Hepatic stellate cell (primary cell): ENCODE measurements at places on chromosomes 2 and 18.

DNA sequence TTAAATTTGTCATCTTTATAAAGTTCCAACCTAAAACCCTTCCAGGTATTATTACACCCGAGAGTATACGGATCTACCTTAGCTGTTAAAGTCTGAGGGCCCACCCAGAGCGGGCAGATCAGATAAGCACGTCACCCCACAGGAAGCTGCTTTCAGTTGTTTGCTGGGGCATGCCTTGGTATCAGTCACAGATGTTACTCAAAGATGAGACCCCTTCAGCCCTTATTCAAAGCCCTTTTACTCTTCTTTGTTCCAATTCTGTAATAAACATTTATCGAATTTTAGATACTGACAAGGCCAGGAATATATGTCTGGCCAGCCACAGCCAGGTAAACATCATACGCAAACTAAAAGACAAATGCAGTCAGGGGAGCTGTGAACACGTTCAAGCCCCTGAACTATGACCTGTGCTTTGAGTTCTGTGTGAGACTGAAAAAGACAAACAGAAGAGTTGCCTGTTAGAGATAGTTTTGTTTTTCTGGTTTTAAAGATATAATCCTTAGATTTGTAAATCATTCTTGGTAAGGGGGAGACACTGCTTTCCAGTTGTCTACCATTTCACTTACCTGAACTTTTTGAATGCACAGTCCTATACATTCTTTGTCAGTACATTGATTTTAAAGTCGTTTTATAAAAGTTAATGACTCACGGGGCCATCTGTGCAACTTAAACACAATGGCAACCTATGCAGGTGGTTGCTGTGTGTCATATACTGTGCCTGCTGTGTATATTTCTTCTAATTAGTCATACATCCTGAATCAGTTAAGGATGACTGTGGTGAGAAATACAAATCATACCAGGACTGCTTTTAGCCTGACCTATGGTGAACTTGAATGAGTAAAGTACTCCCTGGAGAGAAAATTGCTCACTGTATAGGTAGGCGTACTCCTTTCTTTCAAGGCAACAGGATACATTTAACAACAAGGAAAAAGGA, 100.5 kb upstream of the ITPRID2 start:
- DNase-seq, result peak; percentile 42

- DNase-seq, result no peak
Observed at GRCh38 chr2:222882484-222882928, 21.7 kb downstream of the ACSL3 start.

DNA sequence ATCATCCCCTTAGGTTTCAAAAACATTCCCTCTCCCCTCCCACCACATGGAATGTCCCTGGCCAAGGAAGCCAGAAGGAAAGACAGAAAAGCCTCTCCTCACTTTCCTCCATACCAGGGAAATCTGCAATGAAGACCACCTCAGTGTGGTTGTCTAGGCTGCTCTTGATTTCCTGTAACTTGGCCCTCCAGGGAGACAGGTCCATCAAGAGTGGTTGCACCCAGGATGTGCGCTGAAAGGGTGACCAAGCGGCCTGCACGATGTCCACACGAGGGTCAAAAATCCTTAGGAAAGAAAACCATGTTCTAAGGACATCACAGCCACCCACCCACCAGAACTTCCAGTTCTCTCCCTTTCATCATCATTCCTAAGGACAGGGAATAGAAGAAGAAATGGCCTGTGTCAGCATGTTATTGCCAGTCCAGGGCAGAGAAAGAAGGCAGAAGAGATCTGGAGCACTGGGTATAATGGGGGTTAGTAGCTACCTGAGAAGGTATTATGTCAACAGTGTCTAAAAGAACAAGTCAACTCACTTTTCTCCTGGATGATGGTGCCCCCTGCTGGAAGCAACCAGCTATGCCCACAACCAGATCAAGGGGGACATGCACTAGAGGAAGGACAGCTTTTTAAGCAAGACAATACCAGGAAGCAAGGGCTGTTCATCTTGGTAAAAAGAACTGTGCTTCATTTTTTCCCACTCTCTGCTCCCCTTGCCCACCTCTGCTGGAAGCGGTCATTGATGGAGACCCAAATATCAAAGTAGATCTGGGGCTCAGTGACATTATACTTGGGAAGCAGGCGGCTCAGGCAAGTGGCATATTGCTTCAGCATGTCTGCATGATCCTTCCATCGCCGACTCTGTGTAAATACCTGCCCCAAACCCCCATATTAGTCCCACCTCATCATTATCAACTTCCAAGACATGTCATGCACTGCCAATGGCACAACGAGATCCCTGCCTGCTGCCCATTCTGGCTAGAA, 9.3 kb downstream of the GGCX start:
- DNase-seq, result peak; percentile 58

GRCh38 chr2:227906991-227907390, 35.6 kb downstream of the DAW1 start:
- DNase-seq, result no peak

DNA sequence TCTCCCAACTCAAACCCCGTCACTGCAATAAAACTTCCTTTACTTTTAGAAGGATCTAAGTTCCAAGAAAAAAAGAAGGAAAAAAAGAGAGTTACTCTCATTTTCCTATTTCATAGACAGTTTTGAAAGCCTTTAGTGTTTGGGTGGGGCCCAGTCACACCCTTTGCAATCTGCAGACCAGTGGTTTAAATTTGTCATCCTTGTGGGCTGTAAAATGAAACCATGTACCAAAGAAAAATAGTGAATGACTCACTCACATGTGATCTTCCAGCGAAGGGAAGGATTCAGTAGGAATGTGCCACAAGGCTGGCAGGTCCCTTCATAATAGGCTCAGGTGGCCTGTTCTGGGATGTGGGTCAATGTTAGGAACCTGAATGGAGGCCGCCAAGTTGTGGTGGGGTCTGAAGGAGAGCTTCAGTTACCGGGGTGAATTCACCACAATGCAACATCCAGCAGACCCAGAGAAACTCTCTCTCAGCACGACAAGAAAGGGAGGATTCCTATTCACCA, 28.3 kb downstream of the ANXA4 start:
- peak; percentile 64 for DNase-seq

DNA sequence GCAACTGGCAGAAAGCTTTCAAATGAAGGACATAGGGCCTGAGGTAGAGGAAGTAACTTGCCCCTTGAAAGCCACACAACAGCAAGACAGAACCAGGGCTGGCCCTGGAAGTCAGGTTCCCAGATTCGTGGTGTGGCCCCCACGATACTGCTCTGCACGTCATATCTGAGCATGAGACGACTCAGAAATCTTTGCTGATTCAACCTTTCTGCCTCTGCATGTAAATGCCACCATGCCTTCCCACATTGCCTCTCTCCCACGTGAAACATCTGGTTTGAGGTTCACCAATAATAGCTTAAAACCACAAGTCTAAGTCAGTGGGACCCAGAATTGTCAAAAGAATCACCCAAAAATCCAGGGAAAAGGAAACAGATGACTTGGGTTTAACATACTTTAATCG, 214.0 kb upstream of the TRIB2 start:
- DNase-seq, result no peak

DNA sequence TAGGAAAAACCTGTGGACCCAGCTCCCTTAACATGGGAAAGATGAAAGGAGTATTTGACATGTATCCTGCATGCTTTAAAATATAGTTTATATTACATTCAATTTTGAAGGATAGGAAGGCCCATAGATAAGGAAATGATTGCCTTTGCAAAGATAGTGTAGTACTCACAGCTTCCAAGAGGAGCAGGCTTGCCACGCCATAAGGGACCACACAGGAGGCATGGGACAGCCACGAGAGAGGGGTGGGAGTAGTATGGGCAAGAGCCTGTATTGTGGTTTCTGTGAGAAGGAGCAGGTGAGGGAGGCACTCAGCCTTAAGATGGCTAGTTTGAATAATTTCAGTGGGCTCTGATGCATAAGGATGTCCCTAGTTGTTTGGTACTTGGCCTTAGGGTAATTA, 740.3 kb downstream of the SATB2 start:
- no peak for DNase-seq

DNA sequence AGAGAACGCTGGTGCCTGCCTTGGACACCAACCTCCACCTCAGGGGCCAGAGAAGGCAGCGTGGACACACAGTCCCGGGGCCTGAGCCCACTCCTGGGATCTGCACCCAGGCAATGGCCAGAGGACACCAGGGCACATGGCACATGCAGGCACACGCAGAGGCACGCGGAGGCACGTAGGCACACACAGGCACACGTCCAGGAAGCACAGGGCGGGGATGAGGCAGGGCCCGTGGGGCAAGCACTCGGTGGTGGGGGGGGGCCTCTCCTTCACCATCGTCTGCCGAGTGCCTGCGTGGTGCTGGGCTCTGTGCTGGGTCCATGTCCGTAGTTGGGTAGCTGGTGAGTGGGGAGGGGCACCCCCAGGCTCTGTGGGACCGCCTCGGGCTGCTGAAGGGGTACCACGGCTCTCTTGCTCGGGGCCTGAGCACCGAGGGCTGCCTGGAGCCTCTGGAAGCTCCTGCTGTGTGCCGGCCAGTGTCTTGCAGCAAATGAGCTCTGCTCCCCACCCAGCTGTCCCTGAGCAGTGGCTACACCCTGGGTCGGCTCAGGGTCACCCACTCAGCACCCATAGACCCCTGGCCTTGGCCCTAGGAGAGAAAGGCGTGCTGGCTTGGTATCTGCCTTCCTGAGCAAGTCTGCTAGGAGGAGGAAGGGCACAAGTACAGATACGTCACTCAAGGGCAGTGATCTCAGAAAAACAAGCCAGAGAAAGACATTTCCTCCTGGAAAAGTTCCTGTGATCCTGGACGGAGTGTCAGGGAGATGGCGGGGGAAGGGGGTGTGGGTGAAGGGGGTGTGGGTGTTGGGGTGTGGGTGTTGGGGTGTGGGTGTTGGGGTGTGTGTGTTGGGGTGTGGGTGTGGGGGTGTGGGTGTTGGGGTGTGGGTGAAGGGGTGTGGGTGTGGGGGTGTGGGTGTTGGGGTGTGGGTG, 26.4 kb downstream of the RTP5 start:
- peak; percentile 49 for DNase-seq

GRCh38 chr18:73879766-73880165, 267.9 kb downstream of the FBXO15 start:
- peak; percentile 8 for DNase-seq

DNA sequence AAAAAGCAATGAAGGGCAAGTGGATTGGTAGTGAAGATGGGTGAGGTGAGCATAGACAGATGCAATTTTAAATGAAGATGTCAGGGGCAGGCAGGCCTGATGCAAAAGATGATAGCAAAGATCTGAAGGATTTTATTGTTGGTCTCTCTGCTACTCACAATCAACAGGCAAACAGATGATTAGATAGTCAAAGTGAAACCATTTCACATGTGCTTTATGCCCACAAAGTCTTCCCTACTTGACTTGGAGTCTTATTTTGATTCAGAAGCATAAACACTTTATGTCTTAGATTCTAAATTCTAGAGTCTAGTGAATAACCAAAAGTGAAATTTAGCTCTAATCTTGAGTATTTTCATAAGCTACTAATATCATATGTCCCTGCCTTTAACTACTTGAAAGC, 153.8 kb upstream of the HNRNPA3 start:
- DNase-seq, result no peak

DNA sequence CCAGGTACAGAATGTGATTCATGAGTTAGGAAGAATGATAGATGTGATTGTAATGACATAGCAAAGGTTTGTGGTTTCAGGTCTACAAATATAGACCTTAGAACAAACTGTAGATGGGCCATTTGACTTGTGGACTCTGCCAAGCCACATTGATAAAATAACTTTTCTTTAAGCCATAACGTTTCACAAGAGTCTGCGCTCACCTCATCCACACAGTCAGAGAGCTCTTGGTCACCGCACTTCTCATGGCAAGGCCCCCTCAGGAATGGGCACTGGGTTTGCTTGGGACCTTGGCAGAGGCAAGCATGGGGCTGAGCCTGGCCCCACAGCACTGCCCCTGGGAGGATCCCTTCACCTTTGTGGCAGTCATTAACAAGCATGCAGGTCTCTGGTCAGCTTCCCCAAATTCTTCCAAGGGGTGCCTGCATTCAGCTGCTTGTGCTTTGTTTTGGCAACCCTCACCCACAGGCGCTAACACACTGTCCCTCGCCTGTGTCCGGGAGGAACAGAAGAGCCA, 14.0 kb downstream of the ARMC9 start:
- DNase-seq, result no peak

DNA sequence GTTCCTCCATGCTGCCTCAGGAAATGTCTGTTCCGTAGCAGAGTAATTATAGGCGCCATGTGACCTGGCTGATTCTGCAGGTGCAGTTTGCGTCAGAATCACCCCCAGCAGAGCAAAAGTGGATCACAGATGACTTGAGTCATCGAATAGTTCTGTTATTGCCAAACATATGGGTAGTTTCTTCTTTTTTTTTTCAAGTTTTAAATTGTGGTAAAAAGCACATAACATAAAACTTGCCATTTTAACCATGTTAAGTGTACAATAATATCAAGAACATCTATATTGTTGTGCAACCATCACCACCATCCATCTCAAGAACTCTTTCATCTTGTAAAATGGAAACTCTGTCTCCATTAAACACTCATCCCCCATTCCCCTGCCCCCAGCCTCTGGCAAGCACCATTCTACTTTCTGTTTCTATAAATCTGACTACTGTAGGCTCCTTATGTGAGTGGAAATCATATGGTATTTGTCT, 177.7 kb upstream of the TWIST2 start:
- no peak for DNase-seq

DNA sequence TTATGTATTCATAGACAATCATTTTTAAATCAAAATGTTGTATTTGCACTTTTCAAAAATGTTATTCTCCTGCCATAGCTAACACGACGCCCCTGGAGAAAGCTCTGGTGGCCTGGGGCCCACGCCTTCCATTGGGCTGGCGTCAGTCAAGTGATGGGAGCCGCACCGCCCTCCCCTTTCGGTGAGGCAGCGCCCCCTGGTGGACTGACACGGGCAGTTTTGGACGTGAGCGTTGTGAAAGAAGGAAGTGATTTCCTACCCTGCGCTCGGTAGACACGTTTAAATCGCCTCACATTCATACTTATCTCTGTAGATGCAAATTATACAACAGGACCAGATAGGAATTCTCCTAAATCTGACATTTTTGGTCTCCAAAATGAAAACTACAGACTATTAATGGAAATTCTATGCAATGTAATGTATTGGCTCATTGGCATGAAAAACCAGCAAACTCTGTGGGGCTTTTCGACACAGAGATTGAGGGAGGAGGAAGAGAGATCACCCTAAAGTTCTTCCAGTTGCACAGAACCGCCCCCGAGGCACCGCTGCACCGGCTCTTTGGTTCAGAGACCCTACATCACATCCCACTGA, 326.2 kb upstream of the SOX11 start:
- peak; percentile 34 for DNase-seq

- no peak for DNase-seq
Observed at GRCh38 chr18:6366776-6367175, 47.9 kb downstream of the L3MBTL4 start.

GRCh38 chr2:128595763-128596395, 277.2 kb upstream of the HS6ST1 start:
- no peak for DNase-seq

GRCh38 chr18:76263046-76264005, 231.7 kb downstream of the ZNF516 start:
- no peak for DNase-seq
